ENCODE measurements at places on chromosomes 16 and 17.

GRCh38 chr16:15037003-15037402, 18.9 kb downstream of the NTAN1 start:
- no peak for DNase-seq

DNA sequence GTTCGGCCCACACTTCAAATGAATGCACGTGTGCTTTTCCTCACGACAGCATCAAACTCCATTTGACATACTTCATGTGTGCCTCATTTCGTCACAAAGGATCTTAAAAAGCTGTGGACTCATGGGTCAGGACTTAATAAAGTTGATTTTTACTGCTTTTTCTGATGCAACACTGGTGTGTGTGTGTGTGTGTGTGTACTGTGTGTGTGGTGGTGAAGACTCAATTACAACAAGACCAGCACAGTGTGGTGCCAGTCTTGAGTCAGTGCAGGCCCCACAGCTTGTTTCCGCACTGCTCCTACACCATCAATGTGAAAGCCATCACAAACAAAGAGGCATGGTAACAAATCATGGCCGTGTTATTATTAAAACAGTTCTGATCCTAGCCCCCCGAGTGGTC, 17.7 kb downstream of the CDIP1 start:
- no peak for DNase-seq

- no peak for DNase-seq
Measured at GRCh38 chr17:49469831-49470810, 25.0 kb upstream of the NGFR start.

DNA sequence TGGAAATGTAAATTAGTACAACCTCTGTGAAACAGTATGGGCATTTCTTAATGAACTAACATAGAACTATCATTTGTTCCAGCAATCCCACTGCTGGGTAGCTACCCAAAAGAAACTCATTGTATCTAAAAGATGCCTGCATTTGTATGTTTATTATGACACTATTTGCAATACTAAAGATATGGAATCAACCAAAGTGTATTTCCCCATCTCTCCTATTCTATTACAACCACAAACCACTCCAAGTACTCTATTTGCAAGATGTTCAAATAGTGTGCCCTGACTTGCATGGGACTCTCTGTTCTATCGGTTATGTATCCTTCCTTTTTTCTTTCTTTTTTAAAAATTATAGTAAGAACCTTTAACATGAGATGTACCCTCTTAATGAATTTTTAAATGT, 845.2 kb downstream of the CDH11 start:
- DNase-seq = peak; percentile 68

DNA sequence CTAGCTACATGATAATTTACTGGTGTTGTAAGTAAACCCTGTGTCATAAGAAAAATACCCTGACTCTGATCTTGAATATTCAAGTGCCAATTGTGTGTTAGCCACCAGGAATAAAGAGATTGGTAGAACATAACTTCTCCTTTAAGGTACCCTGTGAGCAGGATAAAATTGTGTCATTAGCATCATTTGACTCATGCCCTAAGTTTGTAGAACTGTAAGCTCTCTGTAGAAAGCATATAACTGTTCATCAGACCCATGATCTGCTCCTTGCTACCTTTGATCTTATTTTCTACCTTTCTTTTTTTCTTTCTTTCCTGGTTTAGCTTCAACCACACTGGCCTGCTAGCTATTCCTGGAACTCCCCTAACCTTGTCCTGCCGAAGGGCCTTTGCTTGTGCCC, 35.8 kb downstream of the PTRH2 start:
- no peak for DNase-seq

DNA sequence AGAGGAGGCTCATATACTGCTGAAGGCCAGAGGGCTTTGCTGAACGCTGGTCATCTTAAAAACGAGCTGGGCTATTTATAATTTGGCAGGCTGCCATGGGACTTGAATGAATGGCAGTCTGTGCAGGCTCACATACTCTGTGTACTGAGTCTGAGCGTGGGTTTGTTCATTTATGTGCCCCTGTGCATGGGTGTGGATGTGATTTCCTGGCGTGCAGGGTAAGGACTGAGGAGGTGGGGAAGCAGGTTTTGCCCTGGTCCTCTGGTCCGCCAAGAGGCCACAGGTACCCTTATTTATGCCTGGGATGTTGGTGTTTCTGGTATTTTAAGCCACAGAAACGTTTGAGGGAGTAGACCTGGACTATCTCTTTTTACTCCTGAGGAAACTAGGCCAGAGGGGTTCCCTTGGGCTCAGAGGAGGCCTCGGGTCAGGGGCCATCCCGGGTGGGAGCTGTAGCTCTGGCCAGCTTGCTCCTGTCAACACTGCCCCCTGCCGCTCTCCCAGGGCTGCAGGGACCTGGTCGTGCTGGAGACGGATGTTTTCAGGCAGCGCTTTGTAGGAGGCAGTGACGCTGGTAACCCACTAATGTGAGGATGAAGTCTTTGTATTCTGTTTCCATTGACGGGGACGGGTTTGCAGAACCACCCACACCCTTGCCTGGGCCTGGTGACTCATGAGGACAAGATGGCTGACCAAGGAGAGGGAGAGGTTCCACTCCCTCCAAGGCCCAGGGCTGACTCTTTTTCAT, 184.4 kb downstream of the MSI2 start:
- peak; percentile 52 for DNase-seq

GRCh38 chr16:72604375-72604774, 432.4 kb upstream of the PMFBP1 start:
- no peak for DNase-seq

DNA sequence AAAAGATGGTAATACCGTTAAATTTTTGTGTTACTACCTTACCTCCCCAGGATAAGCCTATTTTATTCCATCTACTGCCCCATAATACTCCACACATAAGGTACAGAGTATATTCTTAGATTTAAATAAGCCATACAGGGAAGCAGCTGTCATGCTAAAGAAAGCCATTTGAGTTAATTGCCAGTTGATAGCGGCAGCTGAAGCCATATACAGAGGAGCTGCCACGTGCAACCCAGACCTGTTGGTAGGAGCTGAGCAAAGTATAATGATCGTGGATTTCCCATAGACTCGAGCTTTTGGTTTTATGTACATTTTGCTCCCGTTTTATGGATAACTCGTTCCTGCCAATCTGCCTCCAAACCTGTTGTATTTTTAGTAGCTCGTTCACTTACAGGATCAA, 12.0 kb downstream of the CPSF4L start:
- DNase-seq = no peak

DNA sequence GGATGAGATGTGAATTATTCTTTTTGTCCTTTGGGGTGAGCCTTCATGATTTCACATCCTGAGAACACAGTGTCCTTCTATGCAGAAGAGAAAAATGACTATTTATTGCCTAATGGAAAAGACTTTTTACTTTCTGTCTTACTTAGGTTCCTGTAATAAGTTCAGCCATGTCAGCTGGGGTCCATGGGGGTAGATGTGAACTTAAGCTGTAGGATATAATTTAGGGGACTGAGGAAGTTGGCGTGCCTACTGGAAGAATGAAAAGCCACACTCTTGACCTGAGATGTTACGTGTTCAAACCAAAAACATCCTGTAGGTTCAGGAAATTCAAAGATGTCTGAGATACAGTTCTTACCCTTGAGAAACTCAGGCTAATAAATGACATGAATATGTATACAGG, 660.5 kb downstream of the TOX3 start:
- no peak for DNase-seq

- peak; percentile 29 for DNase-seq
Measured at GRCh38 chr17:62800585-62800984, 7.5 kb downstream of the MARCHF10 start.

GRCh38 chr16:79777679-79778078, 177.1 kb upstream of the MAF start:
- no peak for DNase-seq

DNA sequence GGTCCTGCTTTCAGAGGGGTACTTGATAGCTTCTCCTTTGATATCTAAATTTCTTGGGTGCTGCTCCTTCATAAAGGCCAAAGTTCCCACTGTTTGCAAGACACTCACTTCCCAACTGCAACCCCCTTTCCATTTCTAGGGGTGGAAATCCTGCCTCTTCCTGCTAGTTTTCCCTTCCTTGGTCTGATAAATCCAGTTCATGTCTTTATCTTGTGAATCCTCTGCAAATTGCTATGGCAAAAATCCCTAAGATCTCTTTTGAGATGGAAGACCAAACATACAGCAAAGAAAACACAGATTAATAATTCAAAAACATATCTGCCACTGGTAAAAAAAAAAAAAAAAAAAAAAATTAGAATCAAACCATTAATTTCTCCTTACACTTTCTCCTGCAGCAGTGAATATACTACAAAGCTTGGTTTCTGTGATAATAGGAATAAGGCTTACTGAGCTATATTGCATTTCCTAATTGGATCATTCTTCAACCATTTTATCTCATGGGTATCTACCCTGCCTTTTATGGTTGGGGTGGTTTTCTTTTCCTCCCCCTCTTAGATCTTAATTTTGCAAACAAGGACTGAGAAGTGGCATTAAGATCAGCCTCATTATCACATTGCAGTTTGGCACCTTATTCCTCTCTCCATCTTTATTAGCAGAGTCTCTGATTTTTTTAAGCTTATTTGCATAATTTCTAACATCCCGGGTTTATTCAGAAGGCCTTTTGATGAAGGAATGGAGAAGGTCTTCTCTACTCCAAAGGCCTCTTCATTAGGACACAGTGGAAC, 439.1 kb downstream of the XYLT1 start:
- no peak for DNase-seq

GRCh38 chr16:82999711-83000110, 372.9 kb downstream of the CDH13 start:
- no peak for DNase-seq

- DNase-seq = no peak
Measured at GRCh38 chr16:65494080-65494479, 372.2 kb upstream of the CDH11 start.

GRCh38 chr16:12317856-12318537, 341.5 kb downstream of the SNX29 start:
- DNase-seq = no peak

DNA sequence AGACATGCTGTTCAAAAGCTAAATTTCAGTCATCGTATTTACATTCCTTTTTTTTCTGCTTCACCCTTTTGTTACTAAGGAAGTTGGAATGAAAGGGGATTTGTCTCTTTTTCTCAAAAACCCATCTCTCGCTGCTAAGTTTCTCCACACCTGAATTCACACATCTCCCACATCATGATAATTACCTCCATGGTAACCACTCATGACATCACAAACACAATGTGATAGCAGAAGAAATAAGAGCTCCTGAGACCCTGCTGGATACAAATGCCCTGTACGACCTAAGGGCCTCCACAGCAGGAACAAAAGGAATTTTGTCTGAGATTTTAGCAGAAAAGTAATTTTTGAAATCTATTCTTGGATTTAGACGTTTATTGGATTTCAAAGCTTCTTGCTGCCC, 82.6 kb upstream of the GNAO1 start:
- no peak for DNase-seq

GRCh38 chr16:83676086-83676485, 131.7 kb upstream of the HSBP1 start:
- no peak for DNase-seq

DNA sequence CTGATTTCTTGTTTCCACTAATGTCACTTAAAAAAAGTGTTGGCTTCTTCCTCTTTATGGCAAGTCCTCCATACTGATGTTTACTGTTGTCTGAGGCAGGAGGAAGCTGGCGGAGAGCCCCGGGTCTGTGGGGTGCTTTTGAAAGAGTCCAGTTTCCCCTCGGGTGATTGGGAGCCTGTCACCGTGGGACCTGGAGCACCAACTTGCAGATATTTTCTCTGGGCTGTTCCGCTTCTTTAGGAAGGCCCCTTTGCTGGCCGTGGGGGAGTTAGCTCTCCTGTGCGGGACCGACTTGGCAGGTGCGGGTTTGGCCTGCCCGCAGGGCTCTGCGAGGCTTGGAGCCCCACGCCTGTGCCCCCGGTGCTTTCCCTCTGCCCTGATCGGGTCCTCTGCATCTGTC, 3.1 kb downstream of the BANP start:
- no peak for DNase-seq

GRCh38 chr17:42198897-42199296, 4.6 kb upstream of the GHDC start:
- no peak for DNase-seq

DNA sequence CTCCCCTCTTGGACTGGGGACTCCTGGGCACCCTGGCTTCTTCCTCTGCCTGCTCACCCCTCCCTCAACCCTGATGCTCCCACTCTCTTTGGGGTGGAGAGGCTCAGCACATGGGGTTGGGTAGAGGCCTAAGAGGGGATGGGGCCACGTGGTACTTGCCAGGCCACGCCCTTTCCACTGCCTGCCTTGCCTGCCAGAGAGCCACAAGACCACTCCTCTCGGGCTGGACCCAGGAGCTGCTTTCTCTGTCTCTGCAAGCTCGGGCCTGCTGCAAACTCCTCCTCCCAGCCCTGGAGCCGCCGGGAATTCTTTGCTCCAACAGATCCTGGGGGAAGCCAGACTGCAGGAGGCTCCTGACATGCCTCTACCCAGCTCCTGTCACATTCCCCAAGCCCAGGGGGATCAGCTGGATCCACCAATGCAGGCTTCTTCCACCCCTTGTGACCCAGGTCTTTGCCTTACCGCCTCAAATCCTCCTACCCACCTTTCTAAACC, 11.8 kb downstream of the DLX4 start:
- DNase-seq = no peak

DNA sequence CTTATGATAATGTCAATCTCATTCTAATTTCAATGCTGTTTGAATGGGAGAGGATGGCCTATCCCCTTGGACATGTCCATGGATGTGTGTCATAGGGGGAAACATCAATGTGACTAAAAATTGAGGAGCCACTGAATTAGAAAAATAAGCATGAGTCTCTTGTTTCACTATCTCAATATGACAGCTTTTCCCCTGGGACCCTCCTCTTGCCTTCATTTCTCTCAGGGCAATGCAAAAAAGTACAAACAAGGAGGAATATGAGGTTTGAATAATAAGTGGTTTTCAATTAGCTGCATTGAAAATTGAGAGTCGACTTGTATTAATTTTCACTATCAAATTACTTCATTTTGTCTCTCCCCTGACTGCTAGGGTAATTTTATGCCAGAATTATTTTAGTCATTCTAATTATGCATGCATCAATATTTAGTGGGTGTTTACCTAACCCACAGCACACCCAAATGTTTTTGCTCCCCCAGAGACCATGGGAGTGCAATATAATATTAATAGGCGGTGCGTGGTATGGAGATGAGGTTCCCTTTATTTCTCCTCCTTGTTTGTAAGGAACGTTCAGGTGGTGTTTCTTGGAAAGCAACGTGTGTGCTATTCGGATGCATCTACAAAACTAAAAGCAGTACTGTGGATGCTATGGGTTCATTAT, 6.8 kb upstream of the SDR42E1 start:
- DNase-seq = peak; percentile 28

DNA sequence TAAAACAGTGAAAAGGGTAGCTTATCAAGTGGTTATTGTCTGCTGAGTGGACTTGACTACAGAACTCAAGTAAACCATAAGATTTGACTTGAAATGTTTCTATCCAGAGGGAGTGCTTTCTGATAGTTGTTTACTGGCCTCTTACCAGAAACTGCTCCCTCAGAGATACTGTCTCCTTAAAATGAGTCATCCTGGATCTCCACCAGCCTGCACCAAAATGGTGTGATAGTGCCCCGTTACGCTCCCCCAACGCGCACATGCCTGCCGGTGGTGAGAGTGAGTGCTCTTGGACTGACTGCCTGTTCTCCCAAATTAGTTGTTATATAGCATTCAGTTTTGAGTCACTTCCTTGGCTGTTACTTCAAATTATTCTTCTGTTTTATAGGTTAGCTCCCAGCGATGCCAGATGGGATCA, 22.9 kb downstream of the PRCD start:
- peak; percentile 75 for DNase-seq

Measured in fibroblast of gingiva (primary cell).